HS-5 (cell line): ENCODE measurements at places on chromosomes 1 and 21.

DNA sequence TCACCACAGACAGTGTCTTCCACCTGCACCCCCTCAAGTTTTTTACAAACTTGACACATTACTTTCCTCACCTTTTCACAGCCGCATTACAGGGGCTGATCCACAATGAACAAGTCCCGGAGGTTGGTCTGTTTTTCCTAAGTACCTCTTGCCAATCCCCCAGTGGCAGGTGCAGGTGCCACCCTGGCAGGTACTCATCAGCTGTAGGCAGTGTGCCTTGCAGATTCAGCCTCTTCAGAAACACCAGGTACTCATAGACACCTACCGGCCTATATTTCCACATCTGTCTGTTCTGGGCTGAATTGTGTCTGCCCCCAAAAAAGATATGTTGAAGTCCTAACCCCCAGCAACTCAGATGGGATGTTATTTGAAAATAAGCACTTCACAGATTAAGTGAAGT, 81.4 kb upstream of the CNIH3 start:
- no peak for DNase-seq

GRCh38 chr1:23692308-23692871, 784 bp downstream of the RPL11 start:
- no peak for DNase-seq

GRCh38 chr1:184225283-184226099, 161.3 kb upstream of the C1orf21 start:
- DNase-seq: no peak

GRCh38 chr1:67713057-67713846, 28.3 kb downstream of the GADD45A start:
- peak; percentile 80 for DNase-seq

DNA sequence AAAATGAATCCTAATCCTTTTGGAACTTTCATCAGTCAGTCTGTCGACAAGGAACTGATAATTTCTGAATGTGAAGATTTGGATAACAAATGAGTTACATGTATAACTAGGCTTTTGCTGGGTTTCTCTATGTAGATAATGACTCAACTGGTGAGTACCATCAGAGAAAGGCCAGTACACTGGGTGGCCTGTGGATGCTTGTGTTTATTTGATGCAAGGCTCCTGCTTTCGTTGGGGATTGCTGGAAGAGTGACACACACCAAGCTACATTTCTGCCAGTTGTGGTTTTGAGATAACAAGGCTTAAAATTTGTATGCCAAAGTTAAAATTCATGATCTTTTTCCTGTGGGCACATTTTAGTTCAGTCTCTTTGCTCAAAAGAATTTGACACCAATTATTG, 115.7 kb upstream of the UBE2U start:
- no peak for DNase-seq

DNA sequence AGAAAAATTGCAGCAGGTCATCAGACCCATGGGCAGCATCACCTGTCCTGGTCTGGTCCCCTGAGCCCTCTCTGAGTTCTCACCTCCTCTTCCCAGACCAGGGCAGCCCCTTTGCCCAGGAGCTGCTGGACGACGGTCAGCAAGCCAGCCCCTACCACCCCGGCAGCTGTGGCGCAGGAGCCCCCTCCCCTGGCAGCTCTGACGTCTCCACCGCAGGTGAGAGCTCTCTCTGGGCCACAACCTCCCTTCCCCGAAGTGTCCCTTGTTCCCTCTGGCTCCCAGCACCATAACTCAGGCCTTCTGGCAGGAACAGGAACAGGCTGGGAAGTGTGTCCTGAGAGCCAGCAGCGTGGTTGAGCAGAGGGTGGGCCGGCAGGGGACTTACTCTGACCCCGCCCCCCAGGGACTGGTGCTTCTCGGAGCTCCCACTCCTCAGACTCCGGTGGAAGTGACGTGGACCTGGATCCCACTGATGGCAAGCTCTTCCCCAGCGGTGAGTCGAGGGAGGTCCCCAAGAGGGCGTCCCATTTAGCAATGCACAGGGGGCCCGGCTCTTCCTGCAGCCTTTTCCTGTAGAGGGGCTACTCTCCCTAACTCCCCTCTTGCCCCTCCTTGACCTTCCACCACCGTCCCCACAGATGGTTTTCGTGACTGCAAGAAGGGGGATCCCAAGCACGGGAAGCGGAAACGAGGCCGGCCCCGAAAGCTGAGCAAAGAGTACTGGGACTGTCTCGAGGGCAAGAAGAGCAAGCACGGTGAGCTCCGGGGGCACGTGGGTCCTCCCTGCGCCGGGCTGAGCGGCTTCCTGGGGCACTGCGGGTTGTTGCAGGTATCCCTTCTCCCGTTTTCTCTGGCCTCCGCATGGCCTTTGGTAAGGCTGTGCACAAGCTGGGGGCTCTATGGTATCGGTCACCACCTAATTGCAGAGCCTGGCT, 2.4 kb downstream of the ELF3 start:
- no peak for DNase-seq

- no peak for DNase-seq
These were observed 25.3 kb upstream of the TMCO1 start for GRCh38 chr1:165793951-165794350.
